ENCODE measurements at places on chromosomes 2 and 18.

DNA sequence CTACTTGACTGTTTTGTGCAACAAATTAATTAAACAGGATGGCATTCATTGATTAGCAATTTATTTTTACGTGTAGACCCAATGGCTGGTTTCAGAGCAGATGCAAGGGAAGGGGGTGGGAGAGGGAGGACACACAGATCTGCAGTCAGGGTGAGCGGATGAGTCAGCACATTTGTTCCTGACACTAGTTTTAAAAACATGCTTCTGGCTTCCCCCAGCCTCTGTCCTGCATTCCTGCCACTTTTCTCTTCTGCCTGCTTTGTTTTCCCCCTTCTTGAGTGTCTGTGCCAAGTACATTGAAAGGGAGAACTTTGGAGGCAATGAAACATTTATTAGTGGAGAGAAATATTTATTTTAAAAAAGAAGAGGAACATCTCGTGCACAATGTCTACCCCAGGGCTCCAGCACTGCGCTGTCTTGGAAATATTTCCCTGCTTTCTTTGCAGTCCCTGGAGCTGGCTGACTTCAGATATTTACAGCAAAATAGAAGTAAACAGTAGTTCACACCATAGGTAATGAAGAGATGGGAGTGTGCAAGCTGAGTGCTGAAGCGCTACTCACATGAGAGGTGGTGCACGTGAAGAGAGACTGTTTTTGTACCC, 52.2 kb downstream of the NRP2 start:
- no peak for DNase-seq

GRCh38 chr2:73823916-73824523, 4.7 kb upstream of the STAMBP start:
- DNase-seq, result no peak

GRCh38 chr2:215716956-215717355, 281.1 kb upstream of the FN1 start:
- DNase-seq, result no peak

GRCh38 chr2:217047631-217048030, 187.8 kb upstream of the TNP1 start:
- DNase-seq, result no peak

DNA sequence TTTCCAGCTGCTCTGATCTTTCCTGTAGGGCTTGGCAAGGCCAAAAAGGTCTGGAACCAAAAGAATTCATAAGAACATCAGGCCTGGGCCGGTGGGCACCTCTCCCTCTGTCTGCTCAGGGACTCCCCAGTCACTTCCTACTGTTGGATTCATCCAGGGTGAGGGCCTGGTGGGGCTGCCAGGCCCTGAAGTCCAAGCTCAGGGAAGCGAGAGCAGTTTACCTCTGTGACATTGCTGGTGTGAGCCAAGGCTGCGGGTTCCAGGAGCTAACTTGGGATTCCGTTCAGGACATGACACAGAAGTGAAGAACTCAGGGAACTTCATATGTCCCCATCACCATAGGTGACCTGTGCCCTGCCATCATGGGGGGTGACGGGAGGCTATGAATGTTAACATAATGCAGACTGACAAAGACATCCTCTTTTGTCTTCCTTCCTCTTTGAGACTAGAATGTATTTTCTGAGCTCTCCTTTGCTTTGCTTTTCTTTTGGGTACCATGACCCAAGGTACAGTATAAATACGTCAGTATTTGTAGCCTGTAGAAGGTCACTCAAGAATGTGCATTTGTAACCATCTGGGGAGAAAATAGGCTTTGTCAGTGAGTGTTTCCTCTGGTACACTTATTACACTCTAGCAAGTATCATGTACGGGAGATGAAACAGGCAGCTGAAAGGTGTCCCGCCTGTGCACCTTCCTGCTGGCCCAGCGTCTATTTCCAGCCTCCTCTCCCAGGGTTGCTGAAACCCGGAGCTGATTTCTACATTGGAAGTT, 130.5 kb upstream of the SLC1A4 start:
- no peak for DNase-seq

GRCh38 chr2:82007071-82007664, 1702.6 kb upstream of the LRRTM1 start:
- DNase-seq, result no peak

DNA sequence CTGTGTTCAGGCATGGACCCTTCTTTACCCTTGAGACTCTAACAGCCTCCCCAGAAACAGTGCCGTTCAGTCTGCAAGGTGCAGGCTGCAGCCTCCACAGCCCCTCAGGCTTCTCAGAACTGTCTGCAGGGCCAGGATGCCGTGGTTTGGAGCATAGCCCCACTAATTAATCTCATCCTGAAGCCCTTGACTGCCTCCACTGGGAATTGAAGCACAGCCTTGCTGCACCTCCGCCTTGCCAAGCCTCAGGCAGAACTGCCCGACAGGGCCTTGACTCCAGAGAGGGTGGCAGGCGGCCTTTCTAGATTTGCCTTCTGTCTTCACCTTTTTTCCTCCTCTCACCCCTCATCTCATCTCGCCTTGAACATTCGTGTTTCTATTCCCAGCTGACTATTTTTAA, 119.8 kb downstream of the NRP2 start:
- DNase-seq, result no peak
